Endodermal cell (in vitro differentiated cells): ENCODE measurements at places on chromosomes 3 and 15. TPM values are rescaled to one million over a fixed set of nuclear protein-coding genes. Genes with fewer than 3 reads are reported as not detected.
A peak's percentile ranks its signal among the peaks of the same experiment; 100 is the strongest.

- DNase-seq = peak; percentile 31
These were observed 8.5 kb downstream of the CALML4 start for GRCh38 chr15:68196445-68197169.

TEX55 gene
- total RNA-seq = not detected in 3 replicates

DNA sequence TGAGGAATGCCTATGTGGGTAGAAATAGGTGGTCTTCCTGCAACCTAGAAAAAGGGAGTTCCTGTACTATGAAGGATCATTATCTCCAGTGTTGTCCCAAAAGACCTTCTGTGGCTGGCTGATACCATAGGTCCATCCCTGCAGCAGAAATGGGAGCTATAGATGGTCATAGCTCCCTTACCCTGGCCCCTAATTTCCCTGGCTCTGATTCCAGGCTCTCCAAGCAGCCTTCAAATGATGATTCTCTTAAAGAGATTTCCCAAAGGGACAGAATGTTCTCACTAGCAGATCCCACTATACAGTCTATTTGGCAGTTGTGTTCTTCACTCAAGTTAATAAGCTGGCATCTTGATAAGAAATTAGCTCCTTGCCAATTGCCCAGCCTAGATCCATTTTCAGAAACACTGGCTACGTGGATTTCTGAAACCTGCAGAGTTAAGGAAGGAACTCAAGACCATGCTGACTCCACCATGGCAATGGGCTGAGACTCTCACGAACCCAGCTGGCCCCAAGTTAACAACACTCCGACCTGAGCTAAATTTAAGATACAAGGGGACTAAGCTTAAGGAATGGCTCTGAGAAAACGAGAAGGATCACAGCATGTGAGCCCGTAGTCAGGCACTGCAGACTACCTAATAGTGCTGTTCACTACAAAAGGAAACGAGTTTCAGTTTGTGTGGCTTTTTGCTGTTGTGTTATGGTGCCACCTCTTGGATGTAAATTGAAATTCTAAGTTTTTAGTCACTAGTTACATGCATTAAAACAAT, 11.4 kb downstream of the C15orf40 start:
- DNase-seq = peak; percentile 62

GRCh38 chr3:42855547-42856380, 19.9 kb downstream of the CYP8B1 start:
- no peak for DNase-seq

GRCh38 chr3:111072031-111072921, 660 bp downstream of the NECTIN3 start:
- DNase-seq = no peak

FURIN gene
- 61.4 to 108 TPM (median 108 TPM) in 3 replicates for total RNA-seq

SERPINI2 gene
- 0.45 TPM in 1 of 2 replicates, not detected in the other for total RNA-seq

DNA sequence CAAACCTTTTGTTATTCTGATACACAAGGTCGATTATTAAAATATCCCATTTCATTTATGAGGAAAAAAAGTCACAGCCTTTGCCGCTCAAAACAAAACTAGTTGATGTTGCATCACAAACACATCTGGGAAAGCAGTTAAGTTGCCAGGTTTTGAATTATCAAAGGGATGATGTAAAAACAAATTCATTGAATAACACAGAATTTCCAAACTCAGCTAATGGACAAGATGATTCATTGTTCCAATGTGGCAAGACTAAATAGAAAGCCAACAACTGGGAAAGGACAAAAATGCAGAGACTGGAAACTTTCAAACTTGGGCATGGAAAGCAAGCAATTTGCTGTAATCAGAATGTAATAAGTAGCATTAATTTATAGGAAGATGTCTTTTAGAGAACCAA, 610.0 kb upstream of the ZNF385D start:
- no peak for DNase-seq

DNA sequence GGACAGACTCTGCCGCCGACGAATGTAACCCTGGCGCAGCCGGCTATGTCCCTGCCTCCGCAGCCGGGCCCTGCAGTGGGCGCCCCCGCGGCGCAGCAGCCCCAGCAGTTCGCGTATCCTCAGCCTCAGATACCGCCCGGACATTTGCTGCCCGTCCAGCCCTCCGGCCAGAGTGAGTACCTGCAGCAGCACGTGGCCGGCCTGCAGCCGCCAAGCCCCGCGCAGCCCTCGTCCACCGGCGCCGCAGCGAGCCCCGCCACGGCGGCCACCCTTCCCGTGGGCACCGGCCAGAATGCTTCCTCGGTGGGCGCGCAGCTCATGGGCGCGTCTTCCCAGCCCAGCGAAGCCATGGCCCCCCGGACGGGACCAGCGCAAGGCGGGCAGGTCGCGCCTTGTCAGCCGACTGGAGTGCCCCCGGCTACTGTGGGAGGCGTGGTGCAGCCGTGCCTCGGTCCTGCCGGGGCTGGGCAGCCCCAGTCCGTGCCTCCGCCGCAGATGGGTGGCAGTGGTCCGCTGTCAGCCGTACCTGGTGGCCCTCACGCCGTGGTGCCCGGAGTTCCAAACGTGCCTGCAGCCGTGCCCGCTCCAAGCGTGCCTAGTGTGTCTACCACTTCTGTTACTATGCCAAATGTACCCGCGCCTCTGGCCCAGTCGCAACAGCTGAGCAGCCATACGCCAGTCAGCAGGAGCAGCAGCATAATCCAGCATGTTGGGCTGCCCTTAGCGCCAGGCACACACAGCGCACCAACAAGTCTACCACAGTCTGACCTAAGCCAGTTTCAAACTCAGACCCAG, 2.4 kb downstream of the TSC22D2 start:
- DNase-seq = peak; percentile 68

SOX14 gene
- 0.11 and 0.13 TPM in 2 replicates for total RNA-seq

CCDC54 gene
- total RNA-seq = not detected in 2 replicates

- no peak for DNase-seq
These were observed 49.2 kb downstream of the MBNL1 start for GRCh38 chr3:152317956-152318355.
